ENCODE measurements at places on chromosomes 3 and 15.

GRCh38 chr3:36482880-36483279, 102.6 kb downstream of the STAC start:
- no peak for DNase-seq

- DNase-seq = peak; percentile 81
Measured at GRCh38 chr3:45486136-45486535, 97.8 kb downstream of the LARS2 start.

- DNase-seq = no peak
Measured at GRCh38 chr3:171264758-171265157, 195.4 kb downstream of the TNIK start.

DNA sequence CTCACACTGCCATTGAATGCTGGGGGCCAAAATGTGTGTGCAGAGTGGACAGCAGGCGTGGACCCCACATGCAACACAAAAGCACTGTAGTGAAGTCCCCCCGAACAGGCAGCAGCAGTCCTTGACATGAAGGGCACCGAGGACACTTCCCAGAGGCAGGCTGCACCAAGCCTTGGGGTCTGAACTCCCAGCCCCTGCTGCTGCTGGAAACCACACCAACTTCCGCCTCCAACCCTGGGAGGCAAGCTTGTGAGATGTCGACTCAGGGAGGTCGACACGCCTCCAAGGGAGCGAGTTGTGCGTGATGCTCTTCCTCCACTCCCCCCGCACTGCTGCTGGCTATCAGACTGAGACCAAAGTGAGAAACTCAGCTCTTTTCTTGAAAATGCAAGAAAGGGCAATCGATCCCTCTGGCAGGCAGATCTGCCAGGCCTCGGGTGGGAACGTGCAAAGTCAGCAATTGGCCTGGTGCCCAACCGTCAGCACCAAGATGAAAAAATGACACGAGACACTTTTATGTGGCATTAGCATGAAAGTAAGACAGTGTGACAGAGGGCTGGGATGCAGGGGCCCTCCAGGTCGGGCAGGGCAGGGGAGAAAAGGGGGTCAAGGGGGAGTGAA, 43.6 kb downstream of the WHAMM start:
- DNase-seq = no peak

DNA sequence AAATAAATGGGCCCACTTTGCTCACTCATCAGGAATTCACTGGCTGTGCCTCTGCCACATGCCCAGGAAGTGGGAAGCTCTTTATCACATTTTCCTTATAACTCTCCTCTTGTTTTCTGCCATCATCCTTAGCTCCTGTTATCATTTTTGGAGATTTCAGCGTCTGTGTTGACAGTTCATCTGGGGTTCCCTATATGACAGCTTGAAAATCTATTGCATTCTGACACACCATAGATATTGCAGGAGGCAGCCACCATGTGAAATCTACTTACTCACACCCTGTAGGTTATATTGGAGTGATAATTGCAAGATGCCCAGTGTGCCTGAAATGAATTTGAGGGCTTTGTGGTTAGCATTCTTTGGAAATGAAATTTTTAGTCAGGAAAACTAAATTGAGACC, 132.9 kb downstream of the RYR3 start:
- no peak for DNase-seq

DNA sequence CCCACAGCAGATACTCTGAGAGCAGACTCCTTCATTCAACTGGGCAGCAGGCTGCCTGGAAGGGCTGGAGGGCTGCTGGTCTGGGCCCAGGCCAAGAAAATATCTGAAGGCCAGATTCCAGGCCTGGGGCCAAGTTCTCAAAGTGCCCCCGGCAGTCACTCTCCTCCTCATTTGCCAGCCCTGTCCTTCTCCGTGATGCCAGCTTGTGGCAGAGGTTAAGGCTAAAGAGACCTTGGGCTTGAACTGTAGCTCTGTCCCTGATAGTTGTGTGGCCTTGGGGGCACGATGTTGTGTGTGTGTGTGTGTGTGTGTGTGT, 39.0 kb downstream of the FAM3D start:
- DNase-seq = peak; percentile 49

DNA sequence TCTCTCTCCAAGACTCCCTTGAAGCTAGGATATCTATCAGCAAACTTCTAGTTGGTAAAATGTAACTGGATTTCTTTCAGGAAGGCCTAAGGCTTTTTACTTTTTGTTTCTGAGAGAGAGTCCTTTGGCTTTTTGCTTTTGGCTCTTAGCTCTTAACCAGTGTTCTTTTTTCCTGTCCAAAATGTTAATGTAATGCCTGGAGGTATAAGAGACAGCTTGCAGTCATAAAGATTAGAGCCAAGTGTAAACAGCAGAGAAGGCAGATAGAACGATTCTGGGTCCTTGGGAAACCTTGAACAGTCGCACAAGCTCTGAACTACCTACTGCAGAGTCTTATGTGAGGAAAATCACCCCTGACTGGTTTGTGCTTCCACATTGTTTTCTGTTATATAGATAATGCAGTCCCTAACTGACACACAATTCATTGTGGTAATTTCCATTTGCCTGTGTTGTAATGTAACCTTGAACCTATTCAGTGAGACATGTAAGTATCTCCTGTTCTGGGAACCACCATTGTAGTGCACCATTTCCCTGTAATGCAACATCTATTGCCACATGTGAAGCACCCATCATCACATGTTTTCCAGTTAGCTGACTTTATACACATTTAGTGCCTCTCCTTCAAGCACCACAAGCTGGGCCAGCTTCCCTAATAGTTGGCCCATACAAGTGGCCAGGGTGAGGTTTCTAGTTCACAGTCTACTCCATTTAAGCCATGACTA, 1311.9 kb downstream of the ROBO1 start:
- DNase-seq = no peak
